LHCN-M2 (cell line): ENCODE measurements at places on chromosomes 2 and 18. TPM values are rescaled to one million over a fixed set of nuclear protein-coding genes. Genes with fewer than 3 reads are reported as not detected.

PDE11A gene
- total RNA-seq, result not detected in 2 replicates

LRRC30 gene
- not detected in 2 replicates for total RNA-seq

FAM237A gene
- total RNA-seq, result not detected in 2 replicates

NPPC gene
- not detected in 2 replicates for total RNA-seq

AMER3 gene
- total RNA-seq, result not detected in 2 replicates

G6PC2 gene
- total RNA-seq, result not detected in 2 replicates

SP5 gene
- total RNA-seq, result 0.13 TPM in 1 of 2 replicates, not detected in the other

MIB1 gene
- 32.1 and 35.3 TPM in 2 replicates for total RNA-seq

SLC23A3 gene
- total RNA-seq, result 0.06 TPM in 1 of 2 replicates, not detected in the other

RAD51AP2 gene
- under 0.01 TPM in 1 of 2 replicates, not detected in the other for total RNA-seq

YPEL5 gene
- 39.6 and 41.9 TPM in 2 replicates for total RNA-seq

- DNase-seq, result peak; percentile 76
Measured at GRCh38 chr2:118003396-118003824, 10.5 kb downstream of the CCDC93 start.

DNA sequence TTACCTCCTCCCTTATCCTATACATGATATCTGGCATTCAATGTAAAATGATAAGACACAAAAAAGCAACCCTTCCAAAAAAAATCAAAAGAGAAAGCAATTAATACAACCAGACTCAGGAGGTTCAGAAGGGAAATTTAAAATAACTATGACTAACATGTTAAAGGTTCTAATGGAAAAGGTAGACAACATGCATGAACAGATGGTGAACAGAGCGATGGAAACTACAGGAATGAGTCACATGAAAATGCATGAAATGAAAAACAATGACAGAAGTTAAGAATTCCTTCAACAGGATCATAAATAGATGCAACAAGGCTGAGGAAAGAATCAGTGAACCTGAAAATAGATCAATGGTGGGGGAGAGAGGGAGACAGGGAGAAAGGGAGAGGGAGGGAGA is 26.1 kb upstream of the ERCC3 start:
- peak; percentile 43 for DNase-seq

GRCh38 chr18:33594799-33595198 is 16.8 kb downstream of the ASXL3 start:
- no peak for DNase-seq

- DNase-seq, result no peak
Measured at GRCh38 chr2:164186591-164186990, 434.7 kb downstream of the GRB14 start.

DNA sequence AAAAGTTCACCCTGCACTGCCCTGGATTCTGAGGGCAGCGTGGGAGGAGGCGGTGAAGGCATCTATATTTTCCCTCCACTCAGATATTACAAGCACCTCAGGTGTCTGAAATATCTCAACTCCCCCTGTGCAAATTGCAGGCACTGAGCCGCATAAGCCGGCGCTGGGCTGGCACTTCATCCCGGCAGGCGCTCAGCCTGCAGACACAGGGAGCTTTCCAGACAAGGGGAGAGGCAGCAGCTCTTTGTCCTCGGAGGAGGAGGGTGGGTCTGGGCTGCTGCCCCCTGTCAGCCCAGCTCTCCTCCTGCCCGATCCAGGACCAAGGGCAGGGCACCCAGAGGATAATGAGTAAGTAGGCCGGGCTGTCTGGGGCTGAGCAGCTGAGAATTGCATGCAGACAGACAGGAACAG is 189.3 kb upstream of the MYT1L start:
- DNase-seq, result no peak

DNA sequence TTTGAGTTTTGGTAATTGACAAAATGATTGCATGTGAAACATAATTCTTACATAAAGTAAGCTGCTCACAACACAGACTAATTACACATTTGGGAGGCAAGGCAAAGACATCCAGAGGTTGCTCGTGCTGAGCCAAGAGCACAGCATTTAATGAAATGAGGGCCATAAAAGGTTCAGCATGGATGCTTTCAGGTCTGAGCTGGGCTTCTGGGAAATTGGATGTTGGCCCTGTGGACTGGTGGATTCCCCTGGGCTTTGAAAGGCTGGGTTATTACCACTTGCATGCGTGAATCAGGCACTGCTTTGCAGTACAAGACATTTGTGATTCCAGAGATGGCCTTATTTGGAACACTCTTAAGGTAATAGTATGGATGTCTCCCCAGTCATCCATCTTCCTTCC is 533.5 kb upstream of the NRP2 start:
- DNase-seq, result no peak

DNA sequence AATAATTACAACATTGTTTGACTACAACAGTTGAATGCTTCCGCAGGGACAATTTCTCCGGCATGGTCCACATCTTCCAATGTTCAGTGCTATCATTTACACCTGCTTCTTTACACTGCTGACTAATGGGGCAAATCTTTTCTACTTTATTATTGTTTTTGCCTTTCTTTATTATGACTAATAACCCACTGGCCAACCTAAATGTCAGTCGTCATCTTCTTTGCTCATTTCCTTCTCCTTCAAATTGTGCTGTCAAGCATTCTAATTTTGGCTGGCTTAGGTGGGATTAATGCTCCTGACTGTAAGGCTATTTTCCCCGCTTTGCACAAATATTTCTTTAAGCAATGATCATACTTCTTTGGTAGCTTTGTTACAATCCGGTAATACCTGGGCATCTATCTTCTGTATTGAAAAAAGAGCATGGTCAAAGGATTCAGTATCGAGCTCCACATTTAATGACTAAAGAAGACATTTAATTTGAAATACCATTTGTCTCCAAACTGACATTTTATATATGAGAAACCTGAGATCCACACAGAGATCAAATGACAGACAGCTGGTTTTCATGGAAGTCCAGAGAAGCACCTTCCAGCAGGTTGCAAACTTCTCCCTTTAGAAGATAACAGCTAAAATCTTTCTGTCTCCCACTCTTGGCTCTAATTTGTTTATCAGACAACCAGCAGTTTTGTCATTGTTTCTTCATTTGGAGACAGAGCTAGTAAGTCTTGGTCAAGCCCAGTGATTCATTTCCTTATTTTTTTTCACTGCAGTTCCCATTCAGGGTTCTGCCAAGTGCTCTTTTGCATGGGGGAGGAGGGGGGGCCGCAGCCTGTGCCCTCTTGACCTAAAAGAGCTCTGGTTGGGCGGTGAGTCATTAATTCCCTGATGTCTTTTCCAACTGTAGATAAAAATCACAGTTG is 132.9 kb downstream of the SOCS6 start:
- DNase-seq, result peak; percentile 97

DNA sequence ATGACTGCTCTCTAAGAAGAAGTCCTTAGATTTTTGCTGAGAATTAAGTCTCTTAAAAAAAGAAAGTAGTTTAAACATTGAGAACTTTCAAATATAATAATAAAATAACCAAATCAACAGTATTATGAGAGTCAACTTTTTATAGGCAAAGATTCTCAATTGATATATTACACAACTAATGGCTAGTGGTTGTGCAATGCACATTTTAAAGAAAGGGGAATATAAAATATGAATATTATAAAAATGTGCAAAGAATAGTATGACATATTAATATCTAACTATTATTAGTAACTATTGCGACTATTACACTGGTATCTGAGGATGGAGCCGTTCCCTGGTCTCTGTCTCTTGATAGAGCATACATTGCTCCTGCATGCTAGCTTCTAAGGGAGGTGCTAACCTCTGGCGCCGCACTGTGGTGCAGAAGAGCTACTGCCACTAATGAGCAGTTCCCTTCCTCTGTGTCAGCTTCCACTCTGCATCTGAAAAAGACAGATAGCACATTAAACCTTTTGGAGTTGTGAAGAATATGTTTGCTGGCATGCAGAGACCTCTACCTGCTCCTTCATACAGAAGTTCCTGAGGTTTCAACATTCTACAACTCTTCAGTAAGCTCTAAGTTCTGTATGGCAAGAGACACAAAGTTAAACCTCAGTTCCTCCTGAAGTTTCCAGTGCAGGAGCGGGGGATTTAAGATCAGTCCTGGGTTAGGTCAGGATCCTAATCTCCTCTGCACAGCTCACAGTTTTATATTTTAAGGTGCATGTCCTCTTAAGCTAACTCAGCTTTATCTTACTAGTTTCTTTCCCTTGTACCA is 3.5 kb upstream of the SLC9A2 start:
- DNase-seq, result peak; percentile 52

- DNase-seq, result no peak
Measured at GRCh38 chr2:84435345-84436025, 23.6 kb downstream of the SUCLG1 start.

GRCh38 chr2:229099231-229099630 is 171.9 kb downstream of the PID1 start:
- no peak for DNase-seq

DNA sequence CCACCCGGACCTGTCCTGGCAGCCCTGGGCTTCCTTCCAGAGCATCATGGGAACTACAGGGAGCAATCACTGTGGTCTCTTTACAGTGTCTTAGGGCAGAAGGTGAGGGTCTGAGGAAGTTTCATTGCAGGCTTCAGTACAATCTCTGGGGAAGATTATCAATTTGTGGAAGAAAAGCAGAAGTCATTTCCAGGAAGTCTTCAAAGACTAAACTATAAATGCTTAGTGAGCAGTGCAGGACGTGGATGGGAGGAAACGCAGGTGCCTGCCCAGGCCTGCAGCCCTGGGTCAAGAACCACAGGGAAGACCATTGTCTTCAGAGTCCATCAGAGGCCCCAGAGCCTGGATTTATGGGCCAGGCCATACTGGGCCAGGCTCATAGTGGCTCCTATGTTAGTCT is 54.3 kb downstream of the INO80C start:
- no peak for DNase-seq

DNA sequence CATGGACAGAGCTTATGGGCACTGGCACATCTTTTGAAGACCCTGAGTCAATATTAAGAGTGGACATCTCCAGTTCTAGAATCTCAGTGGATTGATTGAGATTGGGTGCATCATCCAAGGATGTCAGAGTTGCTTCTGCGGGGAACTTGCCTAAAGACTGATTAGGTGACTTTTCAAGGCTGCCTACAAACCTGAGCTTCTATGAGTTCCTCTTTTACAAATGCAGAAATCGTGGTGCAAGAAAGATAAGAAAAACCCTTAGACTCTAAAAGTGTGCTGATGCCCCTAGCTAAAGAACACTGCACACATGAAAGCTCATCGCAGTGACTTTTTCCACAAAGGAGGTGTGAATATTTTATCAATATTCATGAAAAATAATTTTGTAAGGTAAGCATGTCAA is 86.8 kb upstream of the NEDD4L start:
- no peak for DNase-seq

DNA sequence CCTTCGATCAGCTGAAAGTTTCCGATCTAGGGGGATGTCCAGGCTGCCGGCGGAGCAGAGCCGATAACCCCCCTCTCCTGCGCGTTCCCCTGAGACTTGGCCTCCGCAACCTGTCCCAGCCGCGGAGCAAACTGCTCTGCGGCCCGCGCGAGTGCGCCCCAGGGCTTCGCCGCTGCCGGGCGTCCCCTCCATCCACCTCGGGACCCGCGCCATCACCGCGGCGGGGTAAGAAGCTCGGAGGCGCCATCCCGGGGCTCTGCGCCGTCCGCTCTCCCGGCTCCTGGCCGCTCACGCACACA is 990 bp upstream of the GDF7 start:
- no peak for DNase-seq

DNA sequence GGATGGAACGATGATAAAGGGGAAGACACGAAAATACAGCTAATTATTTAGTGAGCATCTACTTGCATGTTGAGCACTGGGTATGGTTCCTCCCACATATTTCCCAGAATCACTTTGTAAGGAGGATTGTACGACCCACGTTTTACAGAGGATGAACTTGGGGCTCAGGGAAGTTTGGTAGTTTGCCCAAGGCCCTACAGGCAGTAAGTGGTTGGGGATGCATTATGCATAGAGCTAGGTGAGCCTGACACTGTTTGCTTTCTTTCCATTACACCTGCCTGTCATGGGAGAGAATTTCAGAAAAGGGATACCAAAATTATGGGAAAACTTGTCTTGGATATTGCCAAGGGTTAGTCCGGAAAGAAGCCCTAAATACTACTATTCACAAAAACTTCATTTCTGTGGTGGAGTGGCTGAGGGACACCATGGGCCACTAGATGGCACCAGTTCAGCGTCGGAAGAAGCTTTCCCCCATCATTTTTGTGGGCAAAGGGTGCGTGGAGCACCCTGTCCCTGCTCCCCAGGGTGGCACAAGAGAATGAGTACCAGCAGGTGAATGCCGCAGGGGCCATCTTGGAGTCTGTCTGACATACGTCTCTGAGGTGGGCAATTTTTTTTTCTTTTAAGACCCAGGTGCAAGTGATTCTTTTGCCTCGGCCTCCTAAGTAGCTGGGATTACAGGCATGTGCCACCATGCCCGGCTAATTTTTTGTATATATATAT is 23.5 kb upstream of the C18orf32 start:
- DNase-seq, result peak; percentile 39

DNA sequence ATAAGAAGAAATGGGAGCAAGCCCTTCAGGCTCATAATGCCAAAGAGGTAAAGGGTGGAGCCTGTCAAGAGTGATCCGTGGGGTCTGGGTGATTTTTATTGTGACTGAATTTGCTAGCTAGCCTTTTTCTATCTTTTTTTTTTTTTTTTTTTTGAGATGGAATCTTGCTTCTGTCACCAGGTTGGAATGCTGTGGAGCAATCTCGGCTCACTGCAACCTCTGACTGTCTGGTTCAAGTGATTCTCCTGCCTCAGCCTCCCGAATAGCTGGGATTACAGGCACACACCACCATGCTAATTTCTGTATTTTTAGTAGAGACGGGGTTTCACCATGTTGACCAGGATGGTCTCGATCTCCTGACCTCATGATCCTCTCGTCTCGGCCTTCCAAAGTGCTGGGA is 29.1 kb downstream of the DRC1 start:
- no peak for DNase-seq

- DNase-seq, result no peak
Measured at GRCh38 chr18:75297731-75298130, 87.1 kb downstream of the TSHZ1 start.
